Lung (tissue), 17 donors: ENCODE measurements at places on chromosomes 6 and 20. TPM values are rescaled to one million over a fixed set of nuclear protein-coding genes. Genes with fewer than 3 reads are reported as not detected.

DNA sequence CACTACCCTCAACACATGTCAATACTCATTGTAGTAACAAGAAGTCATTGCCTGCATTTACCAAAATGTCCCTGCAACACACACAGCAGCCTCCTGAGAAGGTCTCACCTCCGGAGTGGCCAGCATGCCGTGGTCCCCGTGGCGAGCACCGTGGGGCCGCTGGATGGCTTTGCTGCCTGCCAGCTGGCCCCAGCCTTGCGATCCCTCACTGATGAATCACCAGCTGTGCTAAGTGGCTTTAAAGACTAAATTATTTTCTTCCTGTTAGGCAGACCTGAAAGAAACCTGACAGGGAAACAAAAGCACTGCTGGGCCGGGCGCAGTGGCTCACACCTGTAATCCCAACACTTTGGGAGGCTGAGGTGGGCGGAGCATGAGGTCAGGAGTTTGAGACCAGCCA is 306.7 kb downstream of the CDH4 start:
- H3K27me3 ChIP-seq = no peaks in the 10 kb centered on the region
- H3K36me3 ChIP-seq = no peaks in the 10 kb centered on the region
- no peak overlapping the region for H3K27ac ChIP-seq
- DNase-seq = no peak
- no peak overlapping the region for H3K4me3 ChIP-seq

GRCh38 chr6:159125014-159125609 is 44.1 kb upstream of the FNDC1 start:
- no peaks in the 10 kb centered on the region for H3K36me3 ChIP-seq
- peaks cover 4% of the 10 kb centered on the region for H3K4me1 ChIP-seq
- no peaks in the 10 kb centered on the region for H3K27me3 ChIP-seq
- DNase-seq = no peak

The PRL gene
- total RNA-seq = not detected

The HRH3 gene
- not detected for total RNA-seq

The CYP24A1 gene
- total RNA-seq = 1.5 TPM

The IP6K3 gene
- 1.6 TPM for total RNA-seq

The FNDC1 gene
- 0.40 TPM for total RNA-seq
